ENCODE measurements at places on chromosomes 12 and 14. TPM values are rescaled to one million over a fixed set of nuclear protein-coding genes. Genes with fewer than 3 reads are reported as not detected.

Gene IL22
- not detected for polyA plus RNA-seq

Gene ACSM4
- polyA plus RNA-seq = not detected

Gene ANKRD33
- not detected for polyA plus RNA-seq

GRCh38 chr12:71626098-71626497, 37.5 kb downstream of the ZFC3H1 start:
- DNase-seq = no peak
- H3K4me3 ChIP-seq = no peak overlapping the region
- H3K4me1 ChIP-seq = peaks cover 6% of the 10 kb centered on the region

DNA sequence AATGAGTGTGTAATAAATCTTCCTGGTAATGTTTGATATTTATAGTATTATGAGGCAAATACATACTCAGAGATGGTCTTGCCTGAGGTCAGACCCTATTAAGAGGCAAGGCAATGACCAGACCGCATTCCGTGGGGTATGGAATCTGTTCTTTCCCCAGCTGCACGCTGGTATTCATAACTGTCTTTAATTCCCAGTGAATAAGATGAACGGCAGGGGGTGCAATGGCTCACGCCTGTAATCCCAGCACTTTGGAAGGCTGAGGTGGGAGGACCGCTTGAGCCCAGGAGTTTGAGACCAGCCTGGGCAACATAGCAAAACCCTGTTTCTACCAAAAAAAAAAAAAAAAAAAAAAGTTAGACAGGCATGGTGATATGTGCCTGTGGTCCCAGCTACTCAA, 44.6 kb downstream of the ERO1A start:
- no peaks in the 10 kb centered on the region for H3K4me1 ChIP-seq
- no peaks in the 10 kb centered on the region for H3K27me3 ChIP-seq
- H3K36me3 ChIP-seq = peaks cover 15% of the 10 kb centered on the region

- no peaks in the 10 kb centered on the region for H3K36me3 ChIP-seq
- no peak overlapping the region for H3K4me3 ChIP-seq
- DNase-seq = no peak
- H3K4me1 ChIP-seq = no peaks in the 10 kb centered on the region
Observed at GRCh38 chr12:84604551-84604950, 308.0 kb downstream of the SLC6A15 start.

- no peaks in the 10 kb centered on the region for H3K4me1 ChIP-seq
- no peaks in the 10 kb centered on the region for H3K27me3 ChIP-seq
- no peak for DNase-seq
Observed at GRCh38 chr12:85713373-85713772, 122.8 kb downstream of the RASSF9 start.

DNA sequence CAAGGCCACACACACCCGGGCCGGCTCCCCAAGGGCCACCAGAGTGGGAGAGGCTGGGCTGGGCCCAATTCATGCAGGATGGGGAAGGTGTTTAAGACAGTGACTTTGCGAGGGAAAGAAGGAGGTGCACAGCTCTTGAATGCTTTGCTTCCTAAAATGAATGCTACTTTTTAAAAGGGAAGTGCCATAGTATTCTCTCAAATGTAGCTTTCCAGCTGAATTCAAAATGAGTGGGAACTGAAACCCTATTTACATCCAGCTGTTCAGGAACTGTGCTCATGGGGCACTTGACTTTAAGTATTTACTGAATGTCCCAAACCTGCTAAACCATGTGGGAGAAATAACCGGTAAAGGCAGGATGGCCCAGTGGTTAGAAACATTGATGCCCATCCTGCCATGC, 7.6 kb downstream of the ITPK1 start:
- DNase-seq = no peak
- no peaks in the 10 kb centered on the region for H3K27me3 ChIP-seq
- no peak overlapping the region for H3K27ac ChIP-seq
- no peak overlapping the region for H3K4me3 ChIP-seq

- DNase-seq = no peak
- no peak overlapping the region for H3K4me3 ChIP-seq
- no peaks in the 10 kb centered on the region for H3K27me3 ChIP-seq
- H3K27ac ChIP-seq = no peak overlapping the region
- no peaks in the 10 kb centered on the region for H3K4me1 ChIP-seq
Observed at GRCh38 chr14:76713121-76713520, 48.1 kb upstream of the VASH1 start.

- no peaks in the 10 kb centered on the region for H3K27me3 ChIP-seq
- no peaks in the 10 kb centered on the region for H3K36me3 ChIP-seq
- H3K4me3 ChIP-seq = peak overlapping the region; percentile 99
- DNase-seq = no peak
- peaks cover 51% of the 10 kb centered on the region for H3K4me1 ChIP-seq
Observed at GRCh38 chr14:44960146-44960545, 1.6 kb downstream of the KLHL28 start.

DNA sequence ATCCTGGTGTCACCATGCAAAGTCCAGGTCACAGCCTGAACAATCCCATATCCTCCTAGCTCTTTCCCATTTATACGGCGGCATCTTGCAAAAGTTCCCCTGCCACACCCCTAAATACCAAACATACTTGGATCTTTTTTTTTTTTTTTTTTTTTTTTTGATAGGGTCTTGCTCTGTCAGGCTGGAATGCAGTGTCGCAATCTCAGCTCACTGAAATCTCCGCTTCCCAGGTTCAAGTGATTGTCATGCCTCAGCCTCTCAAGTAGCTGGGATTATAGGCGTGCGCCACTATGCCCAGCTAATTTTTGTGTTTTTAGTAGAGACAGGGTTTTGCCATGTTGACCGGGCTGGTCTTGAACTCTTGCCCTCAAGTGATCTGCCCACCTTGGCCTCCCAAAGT, 451.3 kb downstream of the GLT1D1 start:
- no peak overlapping the region for H3K4me3 ChIP-seq
- no peak overlapping the region for H3K27ac ChIP-seq
- no peaks in the 10 kb centered on the region for H3K27me3 ChIP-seq
- no peaks in the 10 kb centered on the region for H3K4me1 ChIP-seq
- H3K36me3 ChIP-seq = no peaks in the 10 kb centered on the region
- DNase-seq = no peak

- no peaks in the 10 kb centered on the region for H3K36me3 ChIP-seq
- H3K4me3 ChIP-seq = no peak overlapping the region
- H3K27me3 ChIP-seq = no peaks in the 10 kb centered on the region
- no peak for DNase-seq
- H3K4me1 ChIP-seq = no peaks in the 10 kb centered on the region
- H3K27ac ChIP-seq = no peak overlapping the region
Observed at GRCh38 chr12:52837413-52837741, 3.3 kb upstream of the KRT79 start.

DNA sequence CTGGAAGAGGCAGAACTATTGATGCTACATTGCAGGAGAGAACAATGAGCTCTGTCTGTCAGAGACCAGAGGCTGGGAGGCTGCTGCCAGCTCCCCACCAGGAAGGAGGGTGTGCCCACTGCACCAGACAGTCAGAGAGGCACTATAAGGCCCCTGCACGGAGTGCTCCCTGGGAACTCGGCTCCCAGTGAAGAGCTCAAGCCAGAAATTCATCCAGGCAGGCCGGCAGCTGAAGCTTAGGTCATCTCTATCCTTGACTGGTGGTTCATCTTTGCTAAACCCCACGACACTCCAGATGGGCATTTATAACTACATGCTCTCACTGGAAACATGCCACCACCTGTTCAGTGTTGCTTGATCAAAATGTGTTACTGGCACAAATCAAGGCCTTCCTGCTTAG, 65.1 kb upstream of the GPATCH2L start:
- H3K4me1 ChIP-seq = no peaks in the 10 kb centered on the region
- H3K36me3 ChIP-seq = no peaks in the 10 kb centered on the region

DNA sequence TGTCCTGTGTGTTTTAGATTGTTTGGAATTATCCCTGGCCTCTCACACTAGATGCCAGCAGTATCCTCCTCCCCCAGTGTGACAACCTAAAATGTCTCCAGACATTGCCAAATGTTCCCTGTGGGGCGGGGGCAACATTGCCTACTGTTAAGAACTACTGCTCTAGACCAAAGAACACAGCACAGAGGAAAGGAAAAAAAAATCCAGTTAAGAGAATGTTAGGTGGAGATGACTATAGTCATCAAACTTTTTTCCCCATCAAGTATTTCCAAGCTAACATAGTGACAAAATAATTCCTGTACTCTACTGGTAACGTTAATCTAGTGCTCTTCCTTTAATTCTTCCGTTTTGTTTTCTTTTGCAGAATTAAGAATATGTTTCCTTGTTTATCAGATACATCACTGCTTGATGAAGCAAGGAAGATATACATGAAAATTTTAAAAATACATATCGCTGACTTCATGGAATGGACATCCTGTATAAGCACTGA, 3.5 kb downstream of the CDKN1B start:
- peaks cover 31% of the 10 kb centered on the region for H3K36me3 ChIP-seq
- no peak for DNase-seq
